ENCODE measurements at places on chromosomes 4 and X.

DNA sequence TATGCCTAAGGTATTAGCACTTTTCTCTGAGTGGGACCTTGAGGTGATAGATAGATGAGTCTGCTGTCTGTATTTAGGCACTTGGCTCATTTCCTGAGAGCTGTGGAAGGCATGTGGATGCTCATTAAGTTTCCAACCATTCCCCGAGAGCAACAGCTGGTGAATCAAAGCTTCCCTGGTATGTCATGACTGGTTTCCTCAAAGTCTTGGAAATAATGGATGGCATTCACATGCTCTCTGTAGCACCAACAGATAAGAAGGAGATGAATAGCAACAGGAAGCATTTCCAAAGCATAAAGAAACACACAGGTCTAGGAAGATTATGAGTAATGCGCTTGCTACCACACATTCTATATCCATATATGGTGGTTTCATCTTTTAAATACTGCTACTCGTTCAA is 118.3 kb upstream of the ETNPPL start:
- no peak for DNase-seq

- no peak for DNase-seq
Observed at GRCh38 chr4:20096911-20097310, 154.8 kb upstream of the SLIT2 start.

DNA sequence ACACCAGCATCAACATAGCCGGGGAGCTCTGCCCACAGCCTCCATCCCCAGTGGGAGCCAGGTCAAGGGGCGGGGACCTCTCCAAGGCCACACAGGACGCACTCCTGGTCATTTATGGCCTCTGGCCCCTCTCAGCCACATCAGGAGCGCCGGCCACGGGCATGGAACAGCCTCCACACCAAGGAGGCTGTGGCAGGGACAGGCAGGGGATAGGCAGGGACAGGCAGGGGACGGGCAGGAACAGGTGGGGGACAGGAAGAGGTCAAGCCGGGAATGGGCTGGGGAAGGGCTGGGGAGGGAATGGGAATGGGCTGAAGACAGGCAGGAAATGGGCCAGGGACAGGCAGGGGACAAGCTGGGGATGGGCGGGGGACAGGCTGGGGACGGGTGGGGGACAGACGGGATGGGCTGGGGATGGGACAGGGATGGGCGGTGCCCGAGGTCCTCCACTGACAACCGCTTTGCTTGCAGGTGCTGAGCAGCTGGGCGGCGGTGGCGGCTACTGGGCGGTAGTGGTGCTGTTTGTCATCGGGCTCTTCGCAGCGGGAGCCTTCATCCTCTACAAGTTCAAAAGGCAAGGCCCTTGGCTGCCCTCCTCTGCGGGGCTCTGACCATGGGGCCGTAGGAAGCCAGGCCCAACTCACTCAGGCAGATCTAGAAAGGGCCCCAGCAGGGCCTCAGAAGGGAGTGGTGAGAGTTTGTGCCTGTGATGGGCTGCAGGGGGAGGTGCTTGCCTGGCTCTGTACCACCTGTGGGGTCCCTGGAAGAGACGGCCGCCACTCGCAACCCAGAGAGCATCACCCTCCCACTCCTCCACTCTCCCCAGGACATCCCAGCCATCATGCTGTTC is 205.6 kb downstream of the AFAP1 start:
- no peak for DNase-seq

DNA sequence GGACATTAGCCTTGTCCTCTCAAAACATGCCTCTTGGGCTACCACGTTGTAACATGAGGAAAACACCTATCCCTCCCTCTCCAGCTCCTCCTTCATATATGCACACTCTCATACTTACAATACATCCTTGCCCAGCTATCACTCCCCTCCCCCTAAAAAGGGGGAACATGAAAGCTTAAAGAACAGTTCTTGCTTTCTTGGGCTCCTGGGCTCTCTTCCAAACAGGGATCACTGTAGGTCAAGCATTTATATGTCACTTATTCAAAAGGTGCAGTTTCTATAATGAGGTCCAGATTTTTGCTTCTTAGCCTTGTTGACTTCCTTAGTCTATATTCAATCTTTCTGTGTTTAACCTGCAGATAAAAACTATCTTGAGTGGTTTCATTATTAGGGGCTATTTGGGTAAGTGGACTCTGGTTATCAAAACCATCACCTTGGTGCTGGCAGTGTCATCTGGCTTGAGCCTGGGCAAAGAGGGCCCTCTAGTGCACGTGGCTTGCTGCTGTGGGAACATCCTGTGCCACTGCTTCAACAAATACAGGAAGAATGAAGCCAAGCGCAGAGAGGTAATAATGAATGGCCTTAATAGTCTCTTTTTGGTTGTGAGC is 119.4 kb downstream of the AKAP4 start:
- peak; percentile 4 for DNase-seq

GRCh38 chr4:169060391-169061091 is 50.5 kb upstream of the CBR4 start:
- no peak for DNase-seq

DNA sequence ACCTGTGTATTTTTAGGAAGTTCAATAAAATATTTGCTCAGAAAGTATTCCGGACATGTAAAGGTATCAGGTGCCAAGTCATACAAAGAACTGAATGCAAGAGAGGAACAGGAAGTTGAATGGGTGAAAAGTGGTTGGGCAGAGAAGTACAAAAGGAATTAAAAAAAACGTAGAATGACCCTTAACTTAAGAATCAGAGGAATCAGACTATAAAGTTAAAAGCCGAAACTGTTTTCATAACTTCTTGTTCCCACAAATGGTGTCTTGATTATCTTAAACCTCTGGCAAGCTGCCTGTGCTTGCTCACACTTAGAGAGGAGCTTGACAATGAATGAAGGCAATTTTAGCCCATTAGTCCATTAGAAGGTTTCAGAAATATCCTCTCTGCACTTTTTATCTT is 81.6 kb upstream of the HHIP start:
- no peak for DNase-seq

DNA sequence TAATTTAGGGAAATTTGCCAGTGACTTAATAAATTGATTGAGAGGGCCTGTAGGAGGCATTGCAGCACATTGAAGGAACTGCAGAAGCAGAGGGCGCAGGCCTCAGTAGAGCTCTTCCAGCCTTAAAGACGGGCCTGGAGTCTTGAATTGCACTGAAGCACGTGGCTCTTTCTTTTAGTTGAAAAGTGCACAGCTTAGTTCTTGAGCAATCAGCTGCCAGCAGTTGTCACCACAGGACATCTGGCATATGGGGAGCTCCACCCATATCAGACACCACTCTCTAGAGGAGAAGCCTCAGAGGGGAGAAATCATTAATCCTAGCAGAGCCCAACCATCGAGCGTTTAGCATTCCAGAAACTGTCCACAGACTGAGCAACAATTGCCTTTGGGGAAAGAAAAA is 16.0 kb upstream of the FGF16 start:
- no peak for DNase-seq

GRCh38 chrX:41692162-41692749 is 3.5 kb downstream of the GPR34 start:
- DNase-seq = no peak

- DNase-seq = no peak
Observed at GRCh38 chr4:82423245-82424054, 6.8 kb downstream of the HNRNPDL start.

- DNase-seq = no peak
Observed at GRCh38 chrX:17206584-17206983, 168.4 kb upstream of the NHS start.

- DNase-seq = no peak
Observed at GRCh38 chr4:114036426-114036825, 57.0 kb upstream of the ARSJ start.

GRCh38 chr4:90597927-90598326 is 470.7 kb downstream of the CCSER1 start:
- no peak for DNase-seq

DNA sequence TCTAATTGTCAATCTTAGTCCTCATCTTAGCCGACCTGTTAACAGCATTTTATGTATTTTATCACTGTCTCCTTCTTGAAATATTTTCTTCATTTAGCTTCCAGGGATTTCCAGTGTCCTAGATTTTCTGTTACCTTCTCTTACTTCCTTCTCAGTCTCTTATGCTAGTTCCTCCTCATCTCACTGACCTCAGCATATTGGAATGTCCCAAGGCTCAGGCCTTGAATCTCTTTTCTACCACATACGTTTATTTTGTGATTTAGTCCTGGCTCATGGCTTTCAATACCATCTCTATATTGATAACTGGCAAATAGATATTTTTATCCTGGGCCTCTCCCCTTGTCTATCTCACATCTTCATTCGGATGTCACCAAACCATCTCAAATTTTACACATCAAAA is 61.1 kb downstream of the IQCM start:
- no peak for DNase-seq

DNA sequence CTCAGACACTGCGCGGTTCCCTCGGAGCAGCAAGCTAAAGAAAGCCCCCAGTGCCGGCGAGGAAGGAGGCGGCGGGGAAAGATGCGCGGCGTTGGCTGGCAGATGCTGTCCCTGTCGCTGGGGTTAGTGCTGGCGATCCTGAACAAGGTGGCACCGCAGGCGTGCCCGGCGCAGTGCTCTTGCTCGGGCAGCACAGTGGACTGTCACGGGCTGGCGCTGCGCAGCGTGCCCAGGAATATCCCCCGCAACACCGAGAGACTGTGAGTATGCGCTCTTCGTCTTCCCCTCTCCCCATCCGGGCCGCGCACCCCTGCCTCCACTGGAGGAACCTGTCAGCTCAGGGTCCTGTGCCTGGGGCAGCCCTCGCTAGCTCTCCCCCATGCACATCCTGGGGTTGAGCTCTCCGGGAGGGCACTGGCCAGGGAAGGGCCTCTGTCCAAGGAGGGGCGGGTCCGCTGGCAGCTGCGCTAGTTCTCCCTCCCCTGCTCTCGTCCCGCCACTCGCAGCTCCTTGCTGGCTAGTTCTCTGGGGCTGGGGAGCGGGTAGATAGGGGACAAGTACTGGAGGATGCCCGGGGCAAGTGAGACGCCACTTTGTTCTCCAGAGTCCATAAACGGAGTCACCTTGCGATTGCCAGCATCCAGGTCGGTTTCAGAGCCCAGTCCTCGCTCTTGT is 2.2 kb downstream of the SLIT2 start:
- no peak for DNase-seq

GRCh38 chr4:70759627-70760026 is 37.9 kb downstream of the RUFY3 start:
- no peak for DNase-seq

GRCh38 chr4:66741081-66741480 is 804.2 kb downstream of the CENPC start:
- no peak for DNase-seq

DNA sequence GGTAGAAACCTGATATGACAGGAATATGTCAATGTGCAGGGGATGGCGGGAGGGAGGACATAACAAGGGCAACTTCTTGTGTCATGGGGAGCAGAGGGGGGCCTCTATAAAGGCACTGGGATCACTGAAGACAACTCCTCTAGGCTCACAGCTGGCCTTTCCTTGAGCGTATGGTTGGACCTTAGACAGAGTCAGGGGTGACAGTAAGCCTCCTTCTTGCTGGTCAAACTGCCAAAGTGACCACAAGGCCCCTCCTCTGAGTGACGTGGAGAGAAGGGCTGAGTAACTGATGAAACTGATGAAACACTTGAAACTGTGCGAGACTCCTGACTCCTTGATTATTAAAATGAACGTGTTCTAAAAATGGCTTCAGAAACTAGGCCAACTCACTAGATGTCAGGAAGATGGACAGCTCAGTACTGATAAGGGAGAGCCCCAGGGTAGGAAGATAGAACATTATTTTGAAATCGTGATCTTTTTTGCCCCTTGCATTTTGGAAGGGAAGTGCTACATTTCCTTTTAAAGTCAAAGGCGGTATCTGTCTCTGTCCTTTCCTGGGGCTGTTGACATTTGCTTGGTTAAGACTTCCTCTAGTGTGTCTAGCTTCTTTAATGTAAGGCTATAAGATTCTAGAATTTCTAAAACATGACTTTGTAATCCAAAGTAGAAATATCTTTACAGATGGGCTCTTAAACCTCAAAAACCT is 1.6 kb downstream of the RAB33A start:
- DNase-seq = no peak
